Right hindlimb (tissue), 1 donor: ENCODE measurements at places on chromosomes 11 and 22.

DNA sequence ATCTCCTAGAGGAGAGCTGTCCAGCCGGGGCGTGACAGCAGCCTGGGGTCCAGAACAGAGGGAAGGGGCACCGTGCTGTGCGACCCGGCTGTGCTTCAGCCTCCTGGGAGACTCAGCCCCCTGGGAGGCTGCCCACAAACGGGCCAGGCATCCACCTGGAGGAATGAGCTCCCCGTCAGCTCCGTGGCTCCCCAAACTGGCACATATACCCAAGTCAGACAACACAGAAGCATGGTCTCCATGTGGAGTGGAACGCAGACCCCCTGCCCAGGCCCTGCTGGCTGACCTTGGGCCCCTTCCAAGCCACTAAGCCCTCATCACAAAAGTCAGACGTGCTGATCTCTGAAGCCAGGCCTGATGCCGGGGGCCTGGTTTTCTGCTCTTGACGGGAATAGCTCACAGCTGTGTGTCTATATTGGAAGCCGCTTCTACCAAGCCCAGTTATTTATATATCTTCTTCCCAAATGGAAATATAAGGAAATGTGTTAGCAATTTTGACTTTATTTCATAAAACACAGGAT is 91.7 kb downstream of the BRD1 start:
- DNase-seq, result no peak

GRCh38 chr11:2888266-2888968 is 2.8 kb upstream of the CDKN1C start:
- DNase-seq, result peak; percentile 92

- DNase-seq, result no peak
These were observed 36.9 kb downstream of the LINC01488 start for GRCh38 chr11:69518081-69518950.

DNA sequence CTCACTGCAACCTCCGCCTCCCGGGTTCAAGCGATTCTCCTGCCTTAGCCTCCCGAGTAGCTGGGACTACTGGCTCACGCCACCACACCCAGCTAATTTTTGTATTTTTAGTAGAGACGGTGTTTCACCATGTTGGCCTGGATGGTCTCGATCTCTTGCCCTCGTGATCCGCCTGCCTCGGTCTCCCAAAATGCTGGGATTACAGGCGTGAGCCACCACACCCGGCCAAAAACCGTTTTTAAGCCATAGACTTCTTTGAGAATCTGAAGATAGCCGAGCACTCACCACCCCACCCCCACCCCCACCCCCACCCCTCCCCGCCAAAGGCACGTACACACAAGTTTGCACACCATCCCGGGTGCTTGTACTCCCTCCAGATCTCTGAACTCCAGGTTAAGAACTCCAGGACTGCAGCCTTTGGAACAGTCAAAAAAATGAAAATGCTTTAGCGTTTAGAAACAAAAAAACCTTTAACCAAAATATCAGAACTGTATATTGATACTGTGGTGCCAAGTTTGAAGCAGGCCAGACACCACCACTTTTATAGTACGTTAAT is 1.5 kb downstream of the CRKL start:
- no peak for DNase-seq

- no peak for DNase-seq
These were observed 40.2 kb downstream of the PDE2A start for GRCh38 chr11:72634016-72634415.

DNA sequence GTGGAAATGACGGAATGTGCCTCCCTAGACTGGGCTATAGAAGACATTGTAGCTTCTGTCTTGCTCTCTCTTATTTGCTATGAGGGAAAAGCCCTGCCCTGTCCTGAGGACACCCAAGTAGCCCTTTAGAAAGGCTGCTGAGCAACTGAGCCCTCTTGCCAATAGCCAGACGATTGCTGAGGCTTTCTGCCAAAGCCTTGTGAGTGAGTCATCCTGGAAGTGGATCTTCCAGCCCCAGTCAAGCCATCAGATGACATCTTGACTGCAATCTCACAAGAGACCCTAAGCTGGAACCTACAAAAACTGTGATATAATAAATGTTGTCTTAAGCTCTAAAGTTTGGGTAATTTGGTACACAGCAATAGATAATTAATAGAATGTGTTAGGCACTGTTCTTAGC is 3.9 kb upstream of the TRAF6 start:
- DNase-seq, result no peak

- DNase-seq, result no peak
These were observed 25.0 kb downstream of the ARHGAP8 start for GRCh38 chr22:44777364-44777755.

- peak; percentile 65 for DNase-seq
These were observed 17.5 kb downstream of the CDC45 start for GRCh38 chr22:19497245-19497644.

GRCh38 chr11:73968356-73968966 is 14.2 kb downstream of the UCP2 start:
- DNase-seq, result no peak

DNA sequence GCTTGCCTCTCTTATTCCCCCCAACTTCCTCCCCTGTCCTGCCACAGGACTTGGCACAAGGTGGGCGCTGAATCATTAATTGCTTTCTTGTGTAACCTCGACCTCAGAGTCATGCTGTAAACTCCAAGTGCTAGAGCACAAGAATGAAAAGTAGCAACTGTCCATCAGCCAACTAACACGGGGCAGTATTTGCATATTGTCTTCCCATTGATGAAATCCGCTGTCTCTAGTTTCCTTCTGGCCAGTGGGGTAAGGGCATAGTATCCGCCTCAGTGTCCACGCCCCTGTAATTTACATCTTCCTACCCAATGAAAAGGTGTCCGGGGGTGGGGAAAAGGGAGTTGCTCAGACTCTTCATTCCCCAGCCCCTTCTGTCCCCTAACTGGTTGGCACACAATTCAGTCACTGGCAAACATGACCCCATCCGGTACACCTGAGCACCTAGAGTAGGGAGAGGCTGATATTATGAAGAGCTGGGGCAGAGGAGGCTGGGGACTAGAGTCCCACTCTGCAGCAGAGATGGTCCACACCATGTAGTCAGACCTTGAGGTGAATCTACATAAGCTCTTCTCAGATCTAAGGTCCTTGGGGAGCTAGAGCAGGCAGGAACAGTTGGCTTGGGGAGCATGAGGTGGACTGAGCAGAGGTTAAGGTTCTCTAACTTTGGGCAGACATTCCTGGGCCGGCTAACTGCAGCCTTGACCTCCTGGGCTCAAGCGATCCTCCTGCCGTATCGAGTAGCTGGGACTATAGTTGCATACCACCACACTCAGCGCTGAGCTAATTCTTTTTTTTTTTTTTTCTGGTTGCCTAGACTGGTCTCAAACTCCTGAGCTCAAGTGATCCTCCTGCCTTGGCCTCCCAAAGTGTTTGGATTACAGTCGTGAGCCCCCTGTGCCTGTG is 6.8 kb upstream of the GGA1 start:
- DNase-seq, result no peak

DNA sequence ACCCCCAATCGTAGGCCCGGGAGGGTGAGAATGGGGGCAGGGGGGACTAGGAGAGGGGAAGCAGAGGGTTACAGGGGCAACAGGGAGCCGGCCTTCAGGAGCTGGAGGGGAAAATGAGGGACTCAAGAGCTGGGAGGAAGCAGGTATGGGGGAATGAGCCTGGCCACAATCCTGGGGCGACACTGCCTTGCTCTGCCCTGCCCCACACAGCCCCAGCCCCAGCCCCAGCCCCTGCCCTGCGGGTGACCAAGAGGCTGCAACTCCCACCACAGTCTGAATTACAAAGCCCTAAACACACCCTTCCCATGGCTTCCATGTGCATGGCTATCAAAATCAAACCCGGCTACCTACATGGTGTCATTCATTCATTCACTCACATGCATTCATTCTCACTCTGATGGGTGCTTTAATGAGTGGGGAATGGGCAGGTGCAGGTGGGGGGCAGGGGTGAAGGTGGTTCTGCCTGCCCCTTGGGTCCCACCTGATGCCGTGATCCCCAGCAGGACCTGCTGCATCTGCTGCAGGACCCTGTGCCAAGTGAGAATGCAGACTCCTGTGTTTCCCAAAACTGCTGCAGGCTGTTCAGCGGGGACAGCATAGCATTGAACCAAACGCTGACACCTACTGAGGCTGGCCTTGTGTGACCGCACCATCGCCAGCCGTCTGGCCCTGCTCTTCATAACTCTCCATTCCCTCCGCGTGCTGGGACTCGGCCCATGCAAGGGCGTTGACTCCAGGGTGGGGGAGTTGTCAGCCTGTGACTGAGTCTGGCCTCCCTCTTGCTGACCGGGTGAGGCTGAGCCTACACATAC is 9.5 kb upstream of the LINC01488 start:
- DNase-seq, result no peak

- no peak for DNase-seq
These were observed 70.6 kb downstream of the RRAS2 start for GRCh38 chr11:14288189-14288935.

- DNase-seq, result no peak
These were observed 36.7 kb upstream of the PLET1 start for GRCh38 chr11:112297248-112297866.

- DNase-seq, result no peak
These were observed 46.9 kb upstream of the SYT9 start for GRCh38 chr11:7204778-7205177.

DNA sequence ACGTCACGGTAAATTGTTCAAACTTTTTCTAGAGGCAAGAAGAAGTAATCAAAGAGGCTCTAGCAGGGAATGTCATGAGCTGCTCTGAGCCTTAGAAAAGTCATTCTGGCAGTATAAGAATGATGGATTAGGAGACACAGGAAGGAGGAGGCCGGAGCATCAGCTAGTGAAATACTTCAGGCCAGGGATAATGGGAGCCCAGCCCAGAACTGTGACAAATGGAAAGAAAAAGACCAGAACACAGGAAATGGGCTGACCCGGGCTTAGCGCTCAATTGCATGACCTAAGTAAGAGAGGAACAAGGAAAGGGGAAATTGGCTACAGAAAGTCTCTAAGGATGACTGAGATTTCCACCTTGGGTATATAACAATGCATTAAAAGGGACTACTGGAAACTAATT is 108.6 kb downstream of the LARGE1 start:
- DNase-seq, result peak; percentile 92

DNA sequence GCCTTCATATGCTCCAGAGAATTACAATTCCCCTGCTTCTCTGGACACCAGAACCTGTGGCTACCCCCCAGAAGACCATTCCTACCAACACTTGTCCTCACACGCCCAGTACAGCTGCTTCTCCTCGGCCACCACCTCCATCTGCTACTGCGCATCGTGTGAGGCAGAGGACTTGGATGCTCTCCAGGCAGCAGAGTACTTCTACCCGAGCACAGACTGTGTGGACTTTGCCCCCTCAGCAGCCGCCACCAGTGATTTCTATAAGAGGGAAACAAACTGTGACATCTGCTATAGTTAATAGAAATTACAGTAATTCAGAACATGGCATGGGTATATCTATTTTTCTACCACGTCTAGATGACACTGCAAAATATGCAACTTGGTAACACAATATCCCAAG is 9.8 kb downstream of the POU2AF3 start:
- peak; percentile 78 for DNase-seq

- DNase-seq, result no peak
These were observed 8.9 kb downstream of the KCTD21 start for GRCh38 chr11:78179459-78180071.

DNA sequence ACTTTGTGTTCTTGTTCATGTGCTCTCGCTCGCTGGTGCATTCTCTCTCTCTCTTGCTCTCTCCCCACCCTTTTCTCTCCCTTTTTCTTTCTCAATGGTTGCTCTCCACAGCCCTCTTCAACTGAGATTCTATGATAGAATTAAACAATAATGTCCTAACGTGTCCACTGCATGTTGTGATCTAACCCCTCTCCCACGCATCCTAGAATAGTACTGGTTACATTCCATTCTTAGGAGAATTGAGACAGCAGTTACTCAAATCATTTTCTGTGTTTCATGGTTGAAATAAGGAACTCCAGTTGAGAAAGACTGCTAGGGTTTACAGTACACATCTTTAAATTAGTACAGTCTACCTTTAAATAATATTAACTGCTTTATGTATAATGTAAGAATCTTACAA is 318.1 kb upstream of the PITPNB start:
- DNase-seq, result no peak

DNA sequence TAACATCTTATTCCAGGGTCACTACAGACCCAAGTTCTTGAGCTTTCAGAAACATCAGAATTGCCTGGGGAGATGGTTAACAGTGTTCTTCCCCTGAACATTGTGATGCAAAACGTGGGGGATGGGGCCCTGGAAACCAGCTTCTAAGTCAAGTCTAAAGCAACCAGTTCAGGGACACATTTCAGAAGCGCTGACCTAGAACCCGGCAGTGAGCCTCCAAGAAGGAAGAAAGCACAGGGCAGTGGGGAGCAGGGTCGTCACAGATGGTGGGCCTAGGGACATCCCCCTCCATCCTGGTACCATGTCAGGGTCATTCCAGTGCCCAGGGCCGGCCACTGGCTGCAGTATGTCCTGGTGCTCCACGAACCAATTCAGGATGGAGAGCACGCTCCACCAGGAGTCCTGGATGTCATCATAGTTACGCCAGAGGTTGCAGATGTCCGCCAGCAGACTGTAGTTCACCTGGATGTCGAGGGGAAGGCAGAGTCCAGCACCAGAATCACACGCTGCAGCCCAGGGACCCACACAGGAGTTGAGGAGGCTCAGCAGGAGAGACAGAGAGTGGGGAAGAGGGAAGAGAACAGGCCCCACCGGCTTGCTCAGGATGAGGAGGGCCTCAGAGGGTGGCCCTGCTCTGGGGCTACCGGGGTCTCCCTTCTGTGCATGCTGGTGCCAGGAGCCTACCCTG is 5.0 kb downstream of the NAGA start:
- DNase-seq, result no peak

DNA sequence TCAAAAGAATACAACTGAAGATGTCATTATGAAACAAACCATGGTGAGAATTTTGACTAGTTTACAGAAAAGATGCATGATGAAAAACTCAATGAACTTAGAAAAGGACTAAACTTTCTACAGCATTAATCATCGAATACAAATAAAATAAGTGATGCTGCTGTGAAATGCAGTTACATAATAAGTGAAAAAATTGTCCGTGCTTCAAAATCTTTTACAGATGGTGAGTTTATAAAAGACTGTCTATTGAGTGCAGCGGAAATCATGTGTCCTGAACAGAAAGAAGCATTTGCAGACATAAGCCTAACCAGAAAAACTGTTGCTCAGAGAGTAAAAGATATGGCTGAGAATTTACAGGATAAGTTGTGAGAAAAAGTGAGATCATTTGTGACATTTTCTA is 33.8 kb downstream of the NEAT1 start:
- DNase-seq, result no peak

- DNase-seq, result peak; percentile 90
These were observed 18.1 kb upstream of the MRTFA start for GRCh38 chr22:40654522-40655167.

DNA sequence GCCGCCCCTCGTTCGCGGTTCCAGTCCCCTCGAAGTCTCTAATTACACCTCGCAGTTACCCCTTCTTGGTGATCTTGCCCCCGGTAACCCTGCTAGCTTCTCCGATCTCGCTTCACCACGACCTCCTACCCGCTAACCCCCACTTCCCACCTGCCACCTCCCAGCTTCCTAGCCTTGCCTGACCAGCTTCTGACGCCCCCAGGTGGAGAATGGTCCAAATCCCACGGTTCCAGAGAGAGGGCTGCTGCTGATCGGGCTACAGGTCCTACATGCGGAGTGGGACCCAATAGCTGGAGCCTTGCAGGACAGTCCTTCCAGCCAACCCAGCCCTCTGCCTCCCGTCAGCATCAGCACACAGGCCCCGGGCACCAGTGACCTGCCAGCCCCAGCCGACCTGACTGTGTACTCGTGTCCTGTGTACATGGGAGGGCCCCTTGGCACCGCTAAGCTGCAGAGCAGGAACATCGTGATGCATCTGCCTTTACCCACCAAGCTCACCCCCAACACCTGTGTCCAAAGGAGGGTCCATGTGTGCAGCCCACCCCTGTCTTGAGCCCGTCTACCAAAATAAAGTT is 31.9 kb downstream of the RRP8 start:
- no peak for DNase-seq
